CD4-positive, alpha-beta T cell treated with Interleukin-15 for 4 hours (primary cell): ENCODE measurements at places on chromosomes 11 and 22.

DNA sequence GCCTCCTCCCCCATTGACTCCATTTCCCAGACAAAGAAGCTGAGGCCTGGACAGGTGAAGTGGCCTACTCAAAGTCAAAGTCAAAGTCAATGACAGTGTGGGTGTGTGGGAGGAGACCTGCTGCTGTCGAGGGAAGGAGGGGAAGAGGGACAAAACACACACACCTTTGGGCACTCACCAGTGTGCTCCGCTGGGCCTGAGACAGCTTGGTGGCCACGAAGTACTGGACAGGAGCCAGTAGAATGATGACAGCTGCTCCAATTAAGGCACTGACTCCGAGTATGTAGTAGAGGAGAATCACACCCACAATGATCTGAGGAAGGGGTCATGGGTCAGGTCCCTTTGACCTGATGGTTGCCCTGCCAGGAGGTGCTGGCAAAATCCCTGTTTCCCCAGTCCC, 33.6 kb downstream of the ABCC8 start:
- no peak for DNase-seq

GRCh38 chr22:48821346-48821690, 1006.4 kb downstream of the BRD1 start:
- DNase-seq = no peak

DNA sequence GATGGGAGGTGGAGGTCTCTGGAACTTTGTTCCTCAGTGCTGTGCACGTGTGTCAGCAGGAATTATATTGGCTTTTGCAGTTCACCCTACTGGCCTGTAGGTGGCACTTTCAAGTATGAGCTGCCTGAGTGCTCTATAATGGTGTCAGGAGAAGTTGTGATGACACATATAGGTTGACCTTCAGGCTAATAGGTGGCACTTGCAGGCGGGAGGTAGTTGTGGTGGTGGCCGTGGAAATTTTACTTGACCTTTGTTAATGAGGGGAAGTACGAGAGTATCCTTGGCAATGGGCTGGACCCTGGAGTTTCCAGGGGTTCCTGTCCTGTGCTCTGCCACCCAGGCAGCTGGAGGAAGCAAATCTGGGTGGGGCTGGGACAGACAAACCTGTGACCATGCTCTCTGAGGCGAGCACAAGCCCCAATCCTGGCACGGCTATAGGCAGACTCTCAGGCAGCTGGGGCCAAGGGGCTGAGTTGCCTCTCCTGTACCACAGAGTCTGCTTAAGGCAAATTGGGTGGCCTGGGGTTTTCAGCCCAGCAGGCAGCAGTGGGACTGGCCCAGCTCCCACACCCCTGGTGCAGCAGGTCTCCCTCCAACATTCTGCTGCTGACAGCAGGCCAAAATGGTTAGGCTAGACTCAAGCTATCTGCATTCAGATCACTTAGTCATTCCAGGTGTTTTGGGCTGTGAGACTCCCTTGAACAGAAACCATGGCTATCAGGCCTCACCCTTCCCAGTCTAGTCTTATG, 147.5 kb upstream of the CTSC start:
- DNase-seq = peak; percentile 53

GRCh38 chr22:36104988-36105387, 55.6 kb downstream of the APOL3 start:
- DNase-seq = no peak

- DNase-seq = no peak
Measured at GRCh38 chr11:82750643-82751139, 17.0 kb upstream of the FAM181B start.
